ENCODE measurements at places on chromosomes 2 and 18. TPM values are rescaled to one million over a fixed set of nuclear protein-coding genes. Genes with fewer than 3 reads are reported as not detected.

Gene GNAL
- total RNA-seq, result 20.4 TPM

Gene HAUS1
- total RNA-seq, result 94.9 TPM

Gene NAT8
- not detected for total RNA-seq

Gene DNAJC5G
- not detected for total RNA-seq

Gene UBR3
- 30.2 TPM for total RNA-seq

Gene CELF4
- 1.9 TPM for total RNA-seq

Gene SLC16A14
- 14.2 TPM for total RNA-seq

GRCh38 chr2:229301237-229301636 lies 30.1 kb upstream of the PID1 start:
- no peak for DNase-seq

GRCh38 chr2:128145651-128146050 lies 54.7 kb downstream of the UGGT1 start:
- no peak for DNase-seq

DNA sequence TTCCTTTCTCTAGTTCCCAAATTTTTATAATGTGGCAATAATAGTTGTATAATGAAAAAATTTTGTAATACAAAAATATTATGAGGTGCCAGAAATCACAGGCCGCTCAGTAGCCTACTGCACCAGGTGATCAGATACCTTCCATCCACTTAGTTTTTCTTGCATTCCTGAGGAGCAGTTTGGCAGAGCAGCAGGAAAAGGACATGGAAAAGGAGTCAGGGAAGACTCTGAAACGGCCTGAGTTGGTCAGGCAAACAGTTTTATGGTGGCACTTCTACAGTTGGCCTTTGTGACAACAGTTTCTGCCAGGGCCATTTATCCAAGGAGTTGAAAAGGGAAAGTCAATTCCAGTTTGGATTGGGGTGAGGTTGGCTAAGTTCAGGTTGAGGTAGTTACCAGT lies 165.4 kb upstream of the ALPP start:
- DNase-seq, result no peak

DNA sequence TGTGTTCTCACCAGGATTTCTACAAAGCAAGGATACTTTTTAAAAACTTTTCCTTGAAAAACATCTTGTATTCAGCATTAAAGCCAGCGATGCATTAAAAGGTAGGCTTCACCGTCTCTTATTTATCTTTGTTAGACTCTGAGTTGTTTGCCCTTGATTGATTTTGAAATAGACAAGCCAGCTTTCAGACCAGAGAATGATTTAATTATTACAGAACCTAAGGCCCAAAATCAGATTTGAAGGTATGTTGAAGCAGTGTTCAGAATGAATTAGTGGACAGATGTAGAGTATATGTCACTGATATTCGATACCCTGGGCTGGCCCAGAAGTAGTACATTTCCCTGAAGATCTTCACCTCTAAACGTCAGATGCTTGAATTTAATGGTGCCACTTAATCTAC lies 136.4 kb downstream of the THSD7B start:
- DNase-seq, result no peak

DNA sequence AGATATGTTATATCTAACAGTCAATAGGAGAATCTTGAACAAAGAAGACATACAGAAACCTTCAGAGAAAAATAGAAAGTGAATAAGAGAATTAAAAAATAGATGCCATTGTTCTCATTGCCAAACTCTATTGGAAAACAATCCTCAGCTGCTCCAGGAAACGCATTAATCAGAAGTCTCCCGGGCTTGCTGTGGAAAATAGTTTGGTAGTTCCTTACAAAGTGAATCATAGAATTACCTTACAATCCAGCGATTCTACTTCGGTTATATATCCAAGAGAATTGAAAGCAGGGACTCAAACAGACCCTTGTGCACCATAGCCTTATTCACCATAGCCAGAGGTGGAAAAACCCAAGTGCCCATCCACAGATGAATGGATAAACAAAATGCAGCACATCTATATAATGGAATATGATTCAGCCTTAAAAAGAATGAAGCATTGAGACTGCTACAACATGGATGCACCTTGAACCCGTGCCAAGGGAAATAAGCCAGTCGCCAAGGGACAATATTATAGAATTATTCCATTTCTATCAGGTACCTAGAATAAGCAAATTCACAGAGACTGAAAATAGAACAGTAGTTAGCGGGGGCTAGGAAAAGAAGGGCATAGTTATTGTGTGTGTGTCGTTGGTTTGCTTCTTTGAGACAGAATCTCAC lies 21.9 kb upstream of the CHRNA1 start:
- no peak for DNase-seq

DNA sequence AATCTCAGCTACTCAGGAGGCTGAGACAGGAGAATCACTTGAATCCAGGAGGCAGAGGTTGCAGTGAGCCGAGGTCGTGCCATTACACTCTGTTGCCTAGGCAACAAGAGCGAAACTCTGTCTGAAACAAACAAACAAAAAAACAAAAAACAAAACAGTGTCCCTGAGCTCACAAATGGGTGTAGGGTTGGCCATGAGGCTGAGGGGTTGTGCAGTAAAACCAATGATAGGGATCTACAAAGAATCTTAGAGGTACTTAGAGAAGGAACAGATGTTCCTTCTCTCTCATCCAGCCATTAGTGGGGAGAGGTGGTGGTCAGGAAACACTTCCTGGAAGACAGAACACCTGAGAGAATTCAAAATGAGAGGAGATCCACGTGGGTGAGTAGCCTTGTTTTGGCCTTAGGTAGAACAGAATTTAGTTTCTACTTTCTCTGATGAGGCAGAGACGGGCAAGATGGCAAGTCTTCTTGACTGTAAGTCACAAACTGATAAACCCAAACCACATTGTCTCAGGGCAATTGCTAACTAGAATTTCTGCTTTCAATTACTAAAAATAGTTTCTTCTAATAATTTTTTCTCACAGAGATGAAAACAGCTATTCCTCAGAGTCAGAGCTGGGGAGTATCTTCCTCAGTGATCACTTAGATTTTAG lies 61.5 kb upstream of the PPM1B start:
- DNase-seq, result no peak

DNA sequence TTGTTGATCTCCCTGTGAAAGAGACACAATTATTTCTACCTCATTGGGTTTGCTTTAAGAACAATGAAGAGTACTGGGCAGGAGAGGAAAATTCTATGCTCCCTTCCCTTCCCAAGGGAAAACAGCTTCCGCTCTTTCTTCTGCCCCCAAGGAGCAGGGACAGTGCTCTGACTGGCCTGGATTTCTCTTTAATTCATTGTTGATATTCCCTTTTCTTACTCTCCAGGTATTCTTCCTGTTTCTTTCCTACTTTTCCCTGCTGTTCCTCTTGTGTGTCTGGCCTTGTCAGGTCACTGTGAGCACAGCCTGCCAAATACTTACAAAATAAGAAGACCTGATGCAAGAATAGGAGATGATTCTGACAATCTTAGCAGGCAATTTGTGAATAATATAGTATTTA lies 49.6 kb upstream of the SPAG16 start:
- no peak for DNase-seq

GRCh38 chr18:22813648-22814328 lies 119.3 kb upstream of the RBBP8 start:
- DNase-seq, result no peak

GRCh38 chr2:12672711-12673315 lies 43.9 kb upstream of the TRIB2 start:
- DNase-seq, result no peak

DNA sequence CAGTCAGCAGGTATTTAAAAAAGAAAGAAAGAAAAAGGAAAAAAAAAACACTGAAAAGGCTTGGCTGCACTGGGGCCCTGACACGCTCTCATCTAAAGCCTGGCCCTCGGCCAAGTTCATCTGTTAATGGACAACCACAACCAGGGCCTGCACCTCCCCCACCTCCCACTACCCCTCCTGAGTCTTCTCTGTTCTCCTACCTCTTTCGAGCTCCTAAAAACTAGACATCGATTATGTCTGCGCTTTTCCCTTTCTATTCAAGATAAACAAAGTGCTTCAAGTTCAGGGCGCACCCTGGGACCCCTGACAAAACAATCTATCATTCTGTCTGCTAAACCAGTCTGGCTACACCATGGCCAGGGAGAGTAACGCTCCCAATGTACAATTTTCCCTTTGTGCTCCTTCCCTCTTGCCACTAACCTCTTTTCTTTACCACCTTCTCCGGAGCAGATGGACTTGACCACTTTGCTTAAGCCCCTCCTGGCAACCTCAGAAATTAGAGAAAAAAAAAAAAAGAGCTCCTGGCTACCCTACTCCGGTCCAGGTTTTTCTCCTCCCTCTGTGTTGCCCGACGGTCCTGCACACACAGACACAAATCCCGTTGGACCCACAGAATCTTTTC lies 22.7 kb downstream of the BCL11A start:
- DNase-seq, result no peak

Data from neural crest cell (in vitro differentiated cells).